Renal cortex interstitium (tissue), 15 donors: ENCODE measurements at places on chromosomes 11 and 22. TPM values are rescaled to one million over a fixed set of nuclear protein-coding genes. Genes with fewer than 3 reads are reported as not detected.

- DNase-seq, result no peak
Observed at GRCh38 chr11:65584106-65584505, 8.3 kb downstream of the EHBP1L1 start.

GRCh38 chr22:31953261-31953660 is 8.9 kb downstream of the YWHAH start:
- no peak for DNase-seq

DNA sequence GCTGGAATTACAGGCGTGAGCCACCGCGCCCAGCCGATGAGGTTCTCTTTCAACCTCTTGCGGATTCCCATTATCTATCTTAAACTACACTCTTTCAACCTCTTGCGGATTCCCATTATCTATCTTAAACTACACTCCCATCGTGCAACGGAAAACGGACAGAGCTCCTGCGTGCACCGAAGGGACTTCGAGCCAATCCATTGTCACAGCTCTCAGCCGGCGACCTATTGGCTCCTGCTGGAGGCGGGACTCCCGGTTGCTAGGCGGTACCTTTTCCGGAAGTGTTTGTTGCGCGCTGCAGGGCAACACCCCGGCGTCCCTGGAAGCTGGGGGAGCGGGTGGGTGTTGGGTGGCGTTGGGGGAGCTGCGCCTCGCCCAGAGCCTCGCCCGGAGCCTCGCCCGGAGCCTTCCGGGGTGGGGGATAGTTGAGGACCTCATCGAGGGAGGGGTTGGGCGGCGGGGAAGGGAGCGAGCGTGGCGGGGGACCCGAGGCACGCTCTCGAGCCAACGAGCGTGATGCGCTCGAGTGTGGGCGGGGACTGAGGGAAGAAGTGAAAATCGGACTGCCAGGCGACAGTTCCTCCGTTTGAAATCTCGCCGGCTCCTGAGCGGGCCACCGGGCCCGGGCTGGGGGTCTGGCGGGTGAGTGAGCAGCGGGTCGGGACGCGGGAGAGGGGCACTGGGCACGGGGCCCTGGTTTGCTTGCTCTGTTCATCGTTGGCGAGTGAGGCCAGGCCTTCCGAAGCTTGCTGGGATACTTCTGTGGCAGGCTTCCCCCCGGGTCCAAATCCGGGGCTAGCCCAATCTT is at the start of gene CEP164:
Gene CEP164 (plus strand): TSS at position 288 of the 808 bp plus-strand sequence. CDS start 10,733 bp downstream, outside the sequence.
- DNase-seq, result peak; percentile 94

DNA sequence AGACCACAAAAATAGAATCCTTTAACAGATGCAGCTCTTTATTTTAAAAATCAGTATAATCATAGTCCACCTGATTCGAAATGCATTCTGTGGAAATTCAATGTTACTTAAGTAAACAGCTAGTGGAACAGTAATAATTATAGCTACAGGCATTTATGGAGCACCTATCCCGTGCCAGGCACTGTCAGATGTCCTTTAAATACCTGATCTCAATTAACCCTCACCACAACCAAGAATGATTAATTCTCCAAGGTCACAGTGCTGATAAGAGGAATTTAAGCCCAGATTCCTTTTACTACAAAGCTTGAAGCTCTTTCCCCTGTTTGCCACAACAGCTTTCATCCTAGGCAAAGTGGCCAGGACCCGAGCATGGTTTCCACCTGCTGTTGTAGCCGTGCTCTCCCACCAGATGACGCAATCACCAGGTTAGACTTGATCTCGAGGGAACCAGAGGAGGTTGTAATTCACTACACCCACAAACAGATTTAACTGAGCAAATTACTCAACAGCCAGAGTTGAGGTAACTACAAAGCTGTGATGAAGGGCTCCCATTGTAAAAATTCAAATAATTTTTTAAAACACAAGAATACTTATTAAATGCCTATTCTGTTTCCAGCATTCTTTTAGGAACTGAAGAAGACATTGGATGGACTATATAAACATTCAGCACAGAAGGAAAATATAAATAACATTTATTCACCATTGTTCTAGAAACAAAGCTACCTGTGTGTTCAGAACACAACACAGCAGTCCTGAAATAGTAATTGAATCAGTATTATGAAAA is 10.3 kb downstream of the PRDM10 start:
- no peak for DNase-seq

- no peak for DNase-seq
Observed at GRCh38 chr11:129374993-129375750, 476 bp upstream of the BARX2 start.

- DNase-seq, result no peak
Observed at GRCh38 chr22:41862160-41862529, 29.2 kb downstream of the SREBF2 start.

DNA sequence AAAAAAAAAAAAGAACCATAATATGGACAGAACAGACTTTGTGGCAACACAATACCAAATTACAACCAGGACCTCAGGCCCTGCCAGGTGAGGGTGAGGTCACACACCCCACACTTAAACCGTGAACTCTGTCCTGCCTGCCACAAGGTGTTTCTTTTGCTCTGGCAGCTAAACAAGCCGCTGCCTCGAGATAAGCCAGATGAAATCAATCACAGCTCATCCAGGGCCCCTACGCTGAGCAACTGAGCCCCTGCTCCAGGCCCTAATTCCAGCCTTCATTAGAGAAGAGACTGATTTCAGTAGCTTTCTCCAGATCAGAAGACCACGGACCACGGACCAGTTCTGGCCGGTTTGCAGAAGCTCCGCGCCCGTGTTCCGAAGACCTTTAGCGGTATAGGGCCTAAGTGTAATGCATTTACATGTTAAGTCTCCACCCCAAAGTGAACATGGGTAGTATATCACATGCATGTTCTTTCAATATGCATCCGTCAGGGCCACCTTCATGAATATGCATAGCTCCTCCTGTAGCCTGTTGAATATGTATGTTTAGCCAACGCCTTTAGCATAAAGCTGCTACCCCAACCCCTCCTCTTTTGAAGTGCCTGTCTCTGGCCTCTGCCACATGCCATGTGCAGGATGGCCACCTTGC is 14.8 kb upstream of the RAC2 start:
- DNase-seq, result no peak

GRCh38 chr22:31504282-31504681 is 7.9 kb downstream of the SFI1 start:
- no peak for DNase-seq

GRCh38 chr11:106447631-106448191 is 370.2 kb downstream of the AASDHPPT start:
- DNase-seq, result no peak

DNA sequence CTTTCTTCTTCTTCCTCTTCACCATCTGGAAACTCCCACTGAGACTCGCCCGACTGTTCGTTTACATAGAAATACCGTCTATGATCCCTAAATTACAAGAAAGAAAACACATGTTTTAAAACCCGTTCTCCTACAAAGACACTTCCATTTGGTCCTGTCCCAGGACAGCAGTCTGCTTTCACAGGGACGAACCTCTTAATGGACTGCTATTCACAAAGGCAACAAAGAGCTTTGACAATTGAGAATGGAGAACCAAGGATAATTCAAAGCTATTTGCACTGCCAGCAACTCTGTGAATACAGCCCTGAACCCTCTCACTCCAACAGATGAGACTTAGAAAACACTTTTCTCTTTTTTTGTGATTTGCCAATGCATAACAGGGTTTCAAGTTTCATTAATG is 16.3 kb upstream of the AGBL2 start:
- DNase-seq, result no peak

GRCh38 chr11:10633261-10633660 is 60.3 kb downstream of the IRAG1 start:
- DNase-seq, result no peak

GRCh38 chr22:49094151-49094550 is 733.5 kb downstream of the BRD1 start:
- DNase-seq, result no peak

GRCh38 chr11:2380807-2381350 is 3.8 kb downstream of the CD81 start:
- no peak for DNase-seq

GRCh38 chr11:95148406-95148805 is 58.8 kb downstream of the ENDOD1 start:
- DNase-seq, result no peak

DNA sequence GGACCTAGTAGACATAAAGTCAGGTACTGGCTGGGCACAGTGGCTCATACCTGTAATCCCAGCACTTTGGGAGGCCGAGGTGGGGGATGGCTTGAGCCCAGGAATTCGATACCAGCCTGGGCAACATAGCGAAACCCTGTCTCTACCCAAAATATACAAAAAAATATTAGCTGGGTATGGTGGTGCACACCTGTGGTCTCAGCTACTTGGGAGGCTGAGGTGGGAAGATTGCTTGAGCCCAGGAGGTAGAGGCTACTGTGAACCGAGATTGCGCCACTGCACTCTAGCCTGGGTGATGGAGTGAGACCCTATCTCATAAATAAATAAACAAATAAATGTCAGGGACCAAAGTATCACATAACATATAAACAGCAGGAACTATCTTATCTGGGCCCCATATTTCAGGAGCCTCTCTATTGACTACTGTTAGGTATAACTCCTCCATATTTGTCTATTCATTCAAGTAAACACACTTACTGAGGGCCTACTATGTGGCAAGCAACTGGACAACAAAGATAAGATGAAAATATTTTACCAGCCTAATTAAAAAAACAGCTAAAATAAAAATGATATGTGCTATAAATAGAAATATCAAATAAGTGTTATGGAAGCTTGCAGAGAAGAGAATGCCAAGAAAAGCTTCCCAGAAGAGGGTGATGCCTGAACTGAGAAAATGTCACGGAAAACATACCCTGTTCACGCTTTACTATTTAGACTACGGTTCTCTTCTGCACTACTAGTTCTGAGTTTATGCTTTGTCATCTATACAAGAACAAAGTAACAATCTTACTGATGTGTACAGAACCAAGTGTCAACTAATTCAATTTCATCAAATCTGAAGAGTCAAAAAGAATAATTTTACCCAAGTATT is 2.0 kb downstream of the NUP98 start:
- no peak for DNase-seq

- peak; percentile 66 for DNase-seq
Observed at GRCh38 chr11:46112961-46113607, 8.2 kb downstream of the PHF21A start.

- DNase-seq, result no peak
Observed at GRCh38 chr11:117885777-117886176, 9.3 kb upstream of the FXYD6 start.

DNA sequence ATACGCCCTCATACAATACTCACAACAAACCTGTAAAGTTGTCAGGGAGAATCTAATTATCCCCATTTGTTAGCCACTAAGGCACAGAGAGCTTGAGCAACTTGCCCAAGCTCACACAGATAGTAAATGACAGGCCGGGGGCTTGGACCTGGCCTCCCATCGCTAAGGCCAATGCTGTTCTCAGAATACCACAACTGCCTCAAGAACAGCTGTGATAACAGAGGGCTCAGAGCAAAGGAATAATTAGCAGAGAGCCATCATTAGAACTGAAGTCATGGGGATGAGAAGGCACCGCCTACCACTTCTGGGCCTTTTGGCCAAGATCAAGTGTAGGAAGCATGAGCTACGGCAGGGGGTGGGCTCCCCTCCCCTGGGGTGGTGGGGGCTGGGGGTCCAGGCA is 98.6 kb downstream of the FEZ1 start:
- DNase-seq, result no peak

GRCh38 chr11:79344753-79345294 is 96.0 kb downstream of the TENM4 start:
- DNase-seq, result no peak

- DNase-seq, result no peak
Observed at GRCh38 chr11:132455044-132455443, 1077.3 kb downstream of the OPCML start.

GLYATL1 gene
- polyA plus RNA-seq, result 171 TPM

RFPL3 gene
- 0.18 TPM for polyA plus RNA-seq

ADM gene
- 12.5 TPM for polyA plus RNA-seq

CAPRIN1 gene
- 238 TPM for polyA plus RNA-seq

MAML2 gene
- 32.2 TPM for polyA plus RNA-seq

BIRC3 gene
- 0.92 TPM for polyA plus RNA-seq

HOATZ gene
- polyA plus RNA-seq, result 0.11 TPM

FGF19 gene
- polyA plus RNA-seq, result 0.93 TPM

SCGB1D2 gene
- polyA plus RNA-seq, result 2.1 TPM

TBX1 gene
- 0.95 TPM for polyA plus RNA-seq

PLXNB2 gene
- polyA plus RNA-seq, result 187 TPM

SOX6 gene
- polyA plus RNA-seq, result 21.0 TPM

APOBEC3H gene
- not detected for polyA plus RNA-seq
